NT2/D1 (cell line): ENCODE measurements at places on chromosomes 6 and 20.

DNA sequence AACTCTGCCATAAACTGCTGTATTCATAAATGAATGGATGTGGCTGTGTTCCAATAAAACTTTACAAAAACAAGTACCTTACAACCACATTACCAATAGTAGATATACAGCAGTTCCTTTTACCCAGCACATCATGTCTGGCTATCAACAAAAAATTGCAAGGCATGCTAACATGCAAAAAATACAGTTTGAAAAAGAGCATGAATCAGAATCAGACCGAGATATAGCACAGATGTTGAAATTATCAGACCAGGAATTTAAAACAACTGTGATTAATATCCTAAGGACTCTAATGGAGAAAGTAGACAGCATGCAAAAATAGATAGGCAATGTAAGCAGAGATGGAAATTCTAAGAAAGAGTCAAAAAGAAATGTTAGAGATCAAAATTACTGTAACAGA is 8.4 kb upstream of the NUS1 start:
- no peak for DNase-seq

- DNase-seq = no peak
Measured at GRCh38 chr6:17790489-17790888, 83.8 kb upstream of the NUP153 start.

GRCh38 chr6:23154159-23154558 is 584.8 kb downstream of the HDGFL1 start:
- no peak for DNase-seq

DNA sequence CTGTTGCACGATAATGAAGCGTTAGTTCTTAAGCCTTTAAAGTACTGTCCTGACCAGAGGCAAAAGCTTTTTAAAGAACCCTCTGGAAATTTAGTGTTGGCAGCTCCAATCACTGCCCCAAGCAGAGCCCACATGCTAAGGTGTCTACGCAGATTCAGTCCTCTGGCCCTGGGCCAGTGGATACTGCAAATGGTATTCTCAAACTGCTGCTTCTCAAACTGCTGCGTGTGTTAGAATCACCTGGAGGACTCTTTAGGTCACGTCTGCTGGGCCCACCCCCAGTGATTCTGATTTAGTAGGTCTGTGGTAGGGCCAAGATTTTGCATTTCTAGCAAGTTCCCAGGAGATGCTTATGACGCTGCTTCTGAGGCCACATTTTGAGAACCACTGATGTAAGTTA is 96.0 kb upstream of the CCDC28A start:
- no peak for DNase-seq

GRCh38 chr20:17971300-17972013 is 2.6 kb downstream of the MGME1 start:
- no peak for DNase-seq

DNA sequence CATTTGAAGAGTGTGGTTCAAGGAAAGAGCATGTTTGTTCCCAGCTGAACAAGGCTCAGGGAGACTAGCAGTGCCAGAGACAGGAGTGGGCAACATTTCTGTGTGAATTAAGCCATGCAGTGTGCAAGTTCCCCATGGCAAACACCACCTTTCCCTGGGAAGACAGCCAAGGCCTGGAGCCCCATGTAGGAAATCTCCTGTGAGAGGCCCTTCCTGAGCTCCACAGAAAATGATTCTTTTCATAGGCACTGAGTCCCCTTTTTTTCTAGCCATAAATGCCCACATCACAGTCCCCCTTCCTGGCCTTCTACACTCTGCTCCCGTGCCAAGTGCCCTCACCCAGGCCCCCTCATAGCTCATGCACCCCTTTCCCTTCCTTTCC is 11.8 kb upstream of the TRAM2 start:
- DNase-seq = no peak

GRCh38 chr6:33276581-33276863 is 401 bp upstream of the B3GALT4 start:
- DNase-seq = no peak

GRCh38 chr20:21767739-21768223 is 62.3 kb downstream of the PAX1 start:
- peak; percentile 46 for DNase-seq

- DNase-seq = no peak
Measured at GRCh38 chr6:137852346-137852745, 14.7 kb upstream of the TNFAIP3 start.

GRCh38 chr6:21023210-21023609 is 489.0 kb downstream of the CDKAL1 start:
- no peak for DNase-seq

DNA sequence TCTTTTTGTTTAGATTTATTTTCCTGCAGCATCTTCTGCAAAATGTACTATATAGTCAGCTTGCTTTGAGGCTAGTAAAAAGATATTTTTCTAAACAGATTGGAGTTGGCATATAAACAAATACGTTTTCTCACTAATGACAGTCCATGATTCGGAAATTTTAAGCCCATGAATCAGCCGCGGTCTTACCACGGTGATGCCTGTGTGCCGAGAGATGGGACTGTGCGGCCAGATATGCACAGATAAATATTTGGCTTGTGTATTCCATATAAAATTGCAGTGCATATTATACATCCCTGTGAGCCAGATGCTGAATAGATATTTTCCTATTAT is 3.2 kb downstream of the FOXC1 start:
- no peak for DNase-seq

GRCh38 chr6:165627366-165627765 is 35.7 kb downstream of the PDE10A start:
- DNase-seq = no peak

DNA sequence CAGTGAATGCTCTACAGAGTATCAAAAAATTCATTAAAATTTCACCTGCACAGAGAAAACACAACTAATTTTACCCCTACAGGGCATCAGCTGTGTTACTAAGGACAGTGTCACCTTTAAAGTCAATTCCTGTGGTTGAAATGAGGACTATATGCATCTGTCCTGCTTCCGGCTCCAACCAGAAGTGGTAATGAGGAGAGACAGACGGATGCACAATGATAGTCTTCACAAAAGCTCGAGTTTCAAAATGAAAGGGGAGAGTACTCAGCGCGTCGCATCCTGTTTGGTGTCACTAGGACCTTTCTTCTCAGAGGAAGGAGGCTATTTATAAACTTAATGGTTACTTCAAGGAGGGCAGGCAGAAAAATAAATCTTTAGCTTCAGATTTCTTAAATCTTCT is 86.5 kb downstream of the LYRM4 start:
- no peak for DNase-seq

DNA sequence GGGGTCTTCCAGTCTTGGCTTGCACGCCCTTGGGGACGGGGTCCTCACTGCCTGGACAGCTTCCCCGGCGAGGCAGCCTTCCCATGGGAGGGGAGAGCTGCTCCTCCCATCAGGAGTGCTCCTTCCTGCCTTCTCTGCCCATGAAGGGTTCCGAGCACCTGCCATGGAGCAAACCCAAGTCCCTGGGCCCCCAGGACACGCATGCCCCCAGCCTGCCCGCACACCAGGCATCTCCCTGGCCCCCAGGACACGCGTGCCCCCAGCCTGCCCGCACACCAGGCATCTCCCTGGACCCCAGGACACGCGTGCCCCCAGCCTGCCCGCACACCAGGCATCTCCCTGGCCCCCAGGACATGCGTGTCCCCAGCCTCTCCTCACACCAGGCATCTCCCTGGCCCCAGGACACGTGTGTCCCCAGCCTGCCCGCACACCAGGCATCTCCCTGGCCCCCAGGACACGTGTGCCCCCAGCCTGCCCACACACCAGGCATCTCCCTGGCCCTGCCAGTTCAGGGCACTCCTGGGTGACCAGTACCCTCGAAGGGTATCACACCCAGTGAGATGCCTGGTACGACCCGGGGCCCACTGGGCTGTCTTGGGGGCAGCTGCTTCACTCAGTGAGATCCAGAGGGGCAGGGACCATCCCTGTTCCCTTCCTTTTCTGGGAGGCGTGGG is 21.7 kb downstream of the COL20A1 start:
- DNase-seq = no peak
